ENCODE measurements at places on chromosomes 13 and 19. TPM values are rescaled to one million over a fixed set of nuclear protein-coding genes. Genes with fewer than 3 reads are reported as not detected.
A peak's percentile ranks its signal among the peaks of the same experiment; 100 is the strongest.

TMEM86B gene
- 6.7 TPM for total RNA-seq

IZUMO1 gene
- 0.21 TPM for total RNA-seq

KASH5 gene
- total RNA-seq, result 0.14 TPM

RNF113B gene
- total RNA-seq, result not detected

ZNF440 gene
- 10.8 TPM for total RNA-seq

ACER1 gene
- total RNA-seq, result 0.11 TPM

DNA sequence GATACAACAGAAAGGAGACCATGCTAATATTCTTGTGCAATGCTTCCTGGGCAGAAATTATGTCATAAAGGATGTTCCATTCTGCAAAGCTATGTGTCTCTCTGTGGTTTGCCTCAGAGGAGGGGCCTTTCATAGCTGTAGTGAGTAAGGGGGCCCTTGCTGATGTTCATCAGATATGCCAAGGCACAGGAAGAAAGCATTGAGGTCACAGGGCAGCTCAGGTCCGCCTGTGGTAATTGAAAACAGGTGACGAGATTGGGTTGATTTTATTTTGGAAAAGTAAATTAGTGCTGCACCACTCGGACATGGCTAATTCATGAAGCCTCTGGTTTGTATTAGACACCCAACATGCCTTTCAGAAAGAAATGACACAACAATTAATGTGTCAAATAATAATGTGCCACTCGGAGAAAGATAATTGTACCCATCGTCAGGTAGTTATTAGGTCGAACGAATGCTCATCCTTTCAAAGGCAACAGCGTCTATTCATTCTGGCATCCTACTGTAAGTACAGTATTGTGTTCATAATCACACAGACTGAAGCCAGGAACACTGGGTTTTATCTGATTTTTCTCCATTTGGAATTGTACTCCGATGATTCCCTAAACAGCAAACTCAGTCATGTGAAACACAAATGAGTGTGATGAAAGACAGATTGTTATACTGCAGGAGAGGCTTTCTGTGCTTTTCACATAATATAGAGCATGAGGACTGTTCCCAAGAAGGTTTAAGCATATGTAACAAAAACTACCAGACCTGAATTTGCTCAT lies 421.6 kb upstream of the KLF12 start:
- DNase-seq, result no peak
- no peak overlapping the region for H3K27ac ChIP-seq
- H3K36me3 ChIP-seq, result no peaks in the 10 kb centered on the region
- H3K27me3 ChIP-seq, result no peaks in the 10 kb centered on the region
- H3K4me3 ChIP-seq, result no peak overlapping the region

DNA sequence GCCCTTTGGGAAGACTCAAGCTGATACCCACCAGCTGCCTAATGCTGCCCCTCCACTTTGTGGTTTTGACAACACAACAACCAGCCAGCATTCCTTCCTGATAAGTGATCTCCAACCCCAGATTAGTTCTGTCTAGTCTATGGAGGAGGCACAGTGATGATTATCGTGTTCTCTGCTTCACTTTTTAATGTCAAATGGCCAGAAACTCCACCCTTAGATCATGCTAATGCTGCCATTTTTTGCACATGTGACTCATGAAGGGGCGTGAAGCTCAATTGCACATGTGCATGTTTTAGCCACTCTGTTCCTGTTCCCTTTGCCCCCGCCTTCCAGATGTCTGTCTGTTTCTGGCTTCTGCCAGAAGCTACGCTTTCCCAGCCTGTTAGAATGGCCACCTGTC lies 199.8 kb downstream of the COG6 start:
- peaks cover 4% of the 10 kb centered on the region for H3K4me1 ChIP-seq
- H3K27me3 ChIP-seq, result no peaks in the 10 kb centered on the region
- H3K4me3 ChIP-seq, result no peak overlapping the region
- no peak overlapping the region for H3K27ac ChIP-seq
- H3K36me3 ChIP-seq, result no peaks in the 10 kb centered on the region

- H3K4me3 ChIP-seq, result no peak overlapping the region
- H3K36me3 ChIP-seq, result peaks cover 50% of the 10 kb centered on the region
- H3K27me3 ChIP-seq, result no peaks in the 10 kb centered on the region
- peaks cover 6% of the 10 kb centered on the region for H3K4me1 ChIP-seq
These were observed 2.4 kb downstream of the ZNF85 start for GRCh38 chr19:20925481-20925880.

DNA sequence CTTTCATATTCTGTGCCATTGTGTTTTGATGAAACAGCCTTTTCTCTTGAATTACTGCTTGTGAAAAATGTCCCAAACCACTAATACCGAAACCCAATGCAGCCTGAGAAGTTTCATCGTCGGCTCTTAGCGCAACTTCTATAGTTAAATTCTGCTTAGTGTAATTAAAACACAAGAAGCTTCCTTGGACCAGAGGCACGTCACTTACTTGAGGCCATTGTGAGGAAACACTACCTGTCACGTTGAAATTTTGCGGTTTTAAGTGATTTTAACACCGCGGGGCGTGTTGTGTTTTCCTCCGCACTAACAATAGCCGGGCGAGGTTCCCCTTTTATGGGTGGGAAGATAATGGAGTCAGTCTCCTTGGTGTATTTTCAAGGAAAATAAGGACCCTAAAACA lies 70.9 kb downstream of the GGACT start:
- no peaks in the 10 kb centered on the region for H3K36me3 ChIP-seq
- H3K27me3 ChIP-seq, result peaks cover 20% of the 10 kb centered on the region
- no peak overlapping the region for H3K27ac ChIP-seq
- H3K4me3 ChIP-seq, result no peak overlapping the region
- H3K4me1 ChIP-seq, result peaks cover 17% of the 10 kb centered on the region

GRCh38 chr13:31998131-31998530 lies 33.4 kb upstream of the FRY start:
- no peak overlapping the region for H3K27ac ChIP-seq
- H3K4me1 ChIP-seq, result no peaks in the 10 kb centered on the region
- DNase-seq, result no peak
- H3K4me3 ChIP-seq, result no peak overlapping the region

GRCh38 chr19:19487950-19488874 lies 27.1 kb downstream of the TSSK6 start:
- DNase-seq, result no peak
- H3K27me3 ChIP-seq, result no peaks in the 10 kb centered on the region
- H3K4me3 ChIP-seq, result no peak overlapping the region
- peaks cover 17% of the 10 kb centered on the region for H3K36me3 ChIP-seq
- peak overlapping the region; percentile 98 for H3K27ac ChIP-seq
- H3K4me1 ChIP-seq, result peaks cover 36% of the 10 kb centered on the region

DNA sequence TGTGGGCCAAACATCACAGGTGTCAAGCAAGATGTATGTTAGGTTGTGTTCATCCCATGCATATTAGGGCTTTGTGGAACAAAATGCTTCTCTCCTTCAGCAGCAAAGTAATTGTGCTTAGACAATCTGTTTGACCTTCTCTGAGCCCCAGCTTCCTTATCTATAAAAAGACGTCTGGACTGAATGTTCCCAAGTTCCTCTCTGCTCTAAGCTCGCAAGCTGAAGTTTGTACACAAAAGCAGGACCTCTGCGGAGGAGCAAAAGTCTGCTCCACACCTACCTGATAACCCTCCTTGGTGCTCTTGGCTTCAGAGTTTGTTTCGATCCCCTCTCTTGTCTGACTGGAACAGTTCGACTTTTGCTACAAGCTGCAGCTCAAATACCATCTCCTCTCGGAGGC lies 95.7 kb upstream of the UBL3 start:
- H3K36me3 ChIP-seq, result no peaks in the 10 kb centered on the region
- DNase-seq, result no peak
- no peak overlapping the region for H3K27ac ChIP-seq
- no peak overlapping the region for H3K4me3 ChIP-seq
- peaks cover 5% of the 10 kb centered on the region for H3K27me3 ChIP-seq
